ENCODE measurements at places on chromosomes 2 and 18.

DNA sequence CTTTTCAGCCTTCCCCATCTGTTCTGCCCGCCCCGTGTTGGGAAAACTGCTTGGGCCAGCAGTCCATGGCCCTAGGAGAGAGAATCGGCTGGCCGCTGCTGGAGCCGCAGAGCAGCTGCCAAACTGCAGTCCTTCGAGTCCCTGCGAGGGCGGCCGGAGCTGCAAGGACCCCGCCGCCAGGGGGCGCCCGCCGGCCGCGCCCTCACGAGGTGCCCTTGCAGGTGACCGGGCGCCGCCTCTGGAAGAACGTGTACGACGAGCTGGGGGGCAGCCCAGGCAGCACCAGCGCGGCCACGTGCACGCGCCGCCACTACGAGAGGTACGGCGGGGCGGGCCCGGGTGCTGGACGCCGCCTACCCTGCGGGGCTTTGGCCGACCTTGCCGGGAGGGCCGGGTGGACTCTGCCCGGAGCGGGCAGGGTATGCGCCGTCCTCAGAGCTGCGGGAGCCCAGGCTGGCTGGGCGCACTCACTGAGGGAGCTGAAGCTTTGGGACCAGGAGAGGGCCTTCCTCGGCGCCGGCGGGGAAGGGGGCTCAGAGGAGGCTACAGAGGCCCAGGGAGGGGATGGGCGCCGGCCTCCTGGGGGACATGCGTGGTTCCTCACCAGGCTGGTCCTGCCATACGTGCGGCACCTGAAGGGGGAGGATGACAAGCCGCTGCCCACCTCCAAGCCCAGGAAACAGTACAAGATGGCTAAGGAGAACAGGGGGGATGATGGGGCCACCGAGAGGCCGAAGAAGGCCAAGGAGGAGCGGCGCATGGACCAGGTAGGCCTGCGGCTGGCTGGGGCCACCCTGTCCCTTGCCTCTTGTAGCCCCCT is 13.6 kb downstream of the ARID5A start:
- peak; percentile 52 for DNase-seq

DNA sequence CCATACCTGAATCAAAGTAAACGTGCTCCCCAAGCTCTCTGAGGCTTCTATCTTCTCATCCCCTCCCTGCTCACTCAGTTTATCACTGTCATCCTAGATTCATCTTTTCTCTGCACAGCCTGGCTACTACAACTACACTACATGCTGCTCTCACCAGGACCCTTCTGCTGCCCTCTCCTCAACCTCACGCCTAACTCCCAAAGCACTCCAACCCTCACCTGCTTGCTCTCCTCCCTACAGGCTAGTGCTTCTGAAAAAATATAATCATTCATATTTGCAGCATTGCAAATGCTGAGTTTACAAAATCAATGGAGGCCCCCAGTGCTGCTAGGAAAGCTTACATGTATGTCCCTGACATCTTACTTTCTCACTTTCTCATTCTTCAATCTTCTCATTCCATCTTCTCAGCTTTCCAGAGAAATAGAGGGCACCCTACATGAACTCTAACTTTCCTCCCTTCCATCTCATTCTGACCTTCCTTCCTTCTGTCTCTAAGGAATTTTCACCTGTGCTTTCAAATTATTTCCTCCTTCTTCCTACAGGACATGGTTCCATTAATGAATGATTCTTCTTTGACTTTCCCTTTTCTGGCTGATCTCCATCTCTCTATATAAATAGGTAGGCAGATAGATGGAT is 36.3 kb downstream of the EVA1A start:
- no peak for DNase-seq

GRCh38 chr2:47437287-47437686 is 34.3 kb downstream of the MSH2 start:
- DNase-seq = peak; percentile 7

- DNase-seq = no peak
Observed at GRCh38 chr18:9366126-9366714, 31.6 kb downstream of the TWSG1 start.

GRCh38 chr2:38200598-38200997 is 124.6 kb upstream of the CYP1B1 start:
- DNase-seq = no peak

GRCh38 chr18:29488617-29489016 is 1311.7 kb upstream of the CDH2 start:
- no peak for DNase-seq

GRCh38 chr2:204842661-204843485 is 297.6 kb downstream of the PARD3B start:
- DNase-seq = no peak

DNA sequence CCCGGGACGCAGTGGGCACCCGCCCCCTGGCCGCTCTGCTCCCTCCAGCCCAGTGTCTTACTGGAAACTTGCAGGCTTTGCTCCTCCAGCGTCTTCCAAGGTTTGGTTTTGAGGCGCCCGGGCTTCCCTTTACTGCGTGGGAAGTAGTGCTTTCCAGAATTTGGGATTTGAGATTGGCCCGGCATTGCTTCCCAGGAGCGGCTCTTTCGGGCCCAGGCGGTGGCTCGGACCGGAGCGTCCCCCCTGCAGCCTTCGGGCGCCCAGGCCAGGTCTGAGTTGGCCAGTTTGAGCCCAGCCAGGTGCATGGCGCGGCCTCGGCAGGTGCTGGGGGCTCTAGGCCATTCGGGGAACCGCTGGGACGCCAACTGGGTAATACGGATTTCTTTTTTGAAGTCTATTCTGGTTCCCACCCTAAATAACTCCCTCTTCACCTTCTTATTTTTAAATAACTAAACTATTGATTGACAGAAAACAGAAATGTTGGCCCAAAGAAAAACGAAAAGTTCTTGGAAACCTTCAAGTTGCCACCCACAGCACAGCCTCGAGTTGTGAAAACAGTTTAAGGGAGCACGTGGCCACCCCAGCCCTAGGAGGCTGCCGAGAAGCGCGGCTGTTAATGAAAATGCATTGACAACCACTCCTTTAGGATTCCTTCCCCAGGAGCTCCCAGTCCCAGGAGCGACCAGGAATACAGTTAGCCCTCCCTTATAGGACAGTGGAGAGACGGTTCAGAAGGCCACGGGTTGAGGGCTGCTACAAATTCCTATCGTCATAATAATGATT is 766 bp downstream of the SNTG2 start:
- DNase-seq = no peak

- no peak for DNase-seq
Observed at GRCh38 chr2:85549826-85550225, 10.9 kb downstream of the MAT2A start.

DNA sequence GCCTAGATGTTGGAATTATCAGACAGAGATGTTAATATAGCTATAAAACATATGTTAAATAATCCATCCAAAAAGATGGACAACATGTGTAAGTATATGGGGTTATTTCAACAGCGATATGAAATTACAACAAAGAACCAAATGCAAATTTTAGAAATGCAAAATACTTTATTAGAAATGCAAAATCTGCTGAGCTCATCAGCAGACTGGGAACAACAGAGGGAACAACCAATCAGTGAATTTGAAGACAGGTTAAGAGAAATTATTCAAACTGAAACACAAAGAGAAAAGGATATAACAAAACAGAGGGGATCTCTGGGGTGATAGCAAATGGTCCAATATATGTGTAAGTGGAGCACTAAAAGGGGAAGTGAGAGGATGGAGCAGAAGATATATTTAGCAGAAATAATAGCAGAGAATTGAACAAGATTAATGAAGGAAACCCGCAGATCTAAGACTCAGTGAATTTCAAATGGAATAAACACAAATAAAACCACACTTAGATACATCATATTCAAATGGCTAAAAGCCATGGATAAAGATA is 13.5 kb upstream of the HS6ST1 start:
- DNase-seq = no peak

DNA sequence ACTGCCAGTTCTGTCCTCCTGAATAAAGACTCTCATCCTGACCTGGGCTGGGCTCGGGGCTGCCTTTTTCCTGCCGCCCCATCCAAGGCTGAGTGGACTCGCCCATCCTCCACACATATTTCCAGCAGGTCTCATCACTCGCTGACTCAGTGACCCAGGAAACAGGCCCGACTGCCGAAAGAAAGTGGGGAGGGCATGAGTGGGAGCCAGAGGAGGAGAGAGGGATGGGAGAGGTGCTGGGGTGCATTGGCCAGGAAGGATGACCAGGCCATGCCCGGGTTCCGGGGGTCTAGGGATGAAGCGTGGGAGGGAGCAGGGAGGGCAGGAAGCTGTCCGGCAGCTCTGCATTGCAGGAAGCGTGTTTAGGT is 66.7 kb downstream of the TWIST2 start:
- no peak for DNase-seq

- peak; percentile 75 for DNase-seq
Observed at GRCh38 chr2:61793389-61793836, 60.4 kb downstream of the FAM161A start.

DNA sequence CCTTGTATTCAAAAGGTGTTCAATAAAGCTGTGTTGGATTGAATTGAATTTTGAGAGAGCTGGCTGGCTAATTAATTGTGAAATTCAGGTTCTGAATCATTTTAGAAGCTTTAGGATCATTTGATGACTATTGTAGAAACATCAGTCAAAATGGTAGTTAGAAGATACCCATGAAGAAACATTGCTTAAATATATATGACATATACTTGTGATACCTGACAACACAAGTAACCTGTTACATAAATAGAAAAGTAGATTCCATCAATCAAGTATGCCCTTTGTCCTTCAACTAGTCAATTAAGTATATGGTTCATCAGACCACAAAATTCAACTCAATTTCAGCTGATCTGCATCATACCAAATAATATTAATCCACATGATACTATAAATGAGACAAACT is 185.6 kb downstream of the PID1 start:
- DNase-seq = no peak

DNA sequence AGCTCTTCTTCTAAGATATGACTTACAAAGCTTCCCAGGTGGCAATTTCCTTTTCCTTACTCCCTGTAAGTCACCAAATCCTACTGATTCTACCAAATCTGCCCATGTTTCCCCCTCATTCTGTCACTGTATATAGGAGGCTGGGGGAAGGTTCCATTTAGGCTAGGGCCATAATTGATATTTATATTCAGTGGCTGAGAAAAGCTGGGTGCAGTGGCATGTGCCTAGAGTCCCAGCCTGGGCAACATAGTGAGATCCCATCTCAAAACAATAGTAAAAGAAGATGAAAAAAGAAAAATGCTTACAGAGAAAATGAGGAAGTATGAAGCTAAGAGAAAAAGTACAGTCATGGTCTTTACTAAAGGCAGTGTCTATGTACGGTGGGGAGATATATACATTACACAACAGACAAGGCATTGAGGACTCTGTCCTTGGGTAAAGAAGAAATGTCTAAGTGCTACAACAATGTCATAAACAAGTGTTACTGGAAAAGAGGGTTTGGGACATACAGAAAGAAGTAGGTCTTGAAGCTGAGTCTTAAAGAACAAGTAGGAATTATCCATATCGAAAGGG is 4.8 kb downstream of the CWC22 start:
- no peak for DNase-seq

DNA sequence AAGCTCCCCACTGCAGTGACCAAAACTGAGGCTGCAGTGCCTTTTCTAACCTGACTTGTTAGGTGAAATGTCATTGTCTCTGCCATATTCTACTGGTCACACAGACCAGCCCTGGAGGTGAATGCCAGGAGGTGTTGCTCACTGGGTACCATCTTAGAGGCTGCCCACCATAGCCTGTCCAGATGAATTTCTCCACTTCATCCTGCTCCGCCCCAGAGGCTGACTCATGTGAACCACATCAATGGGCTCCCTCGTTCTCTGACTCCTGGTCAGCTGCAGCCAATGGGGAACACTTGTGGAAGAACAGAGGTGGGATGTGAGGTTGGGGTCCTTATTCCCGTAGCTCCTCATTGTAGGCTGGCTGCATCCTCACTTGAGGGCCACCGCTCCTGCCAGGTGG is 3.4 kb upstream of the NARS1 start:
- DNase-seq = no peak

DNA sequence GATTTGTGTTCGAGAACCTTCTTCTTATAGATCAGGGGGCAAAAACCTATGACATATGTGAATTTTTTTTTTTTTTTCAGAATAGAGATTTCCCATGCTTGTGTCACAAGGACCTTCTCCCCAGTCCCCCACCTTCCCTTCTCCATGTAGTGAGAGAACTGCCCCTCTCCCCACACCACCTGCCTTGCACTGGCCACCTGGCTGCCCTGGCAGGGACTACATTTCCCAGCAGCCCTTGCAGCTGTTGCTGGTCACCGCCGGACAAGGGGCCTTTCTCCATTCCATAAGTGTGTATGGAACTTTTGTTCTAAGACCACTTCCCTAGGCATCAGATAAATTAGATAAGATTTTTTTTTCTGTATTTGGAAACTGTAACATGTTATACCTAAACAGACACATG is 22.2 kb downstream of the MBP start:
- DNase-seq = no peak

GRCh38 chr2:186569897-186570296 is 20.0 kb upstream of the ITGAV start:
- no peak for DNase-seq

DNA sequence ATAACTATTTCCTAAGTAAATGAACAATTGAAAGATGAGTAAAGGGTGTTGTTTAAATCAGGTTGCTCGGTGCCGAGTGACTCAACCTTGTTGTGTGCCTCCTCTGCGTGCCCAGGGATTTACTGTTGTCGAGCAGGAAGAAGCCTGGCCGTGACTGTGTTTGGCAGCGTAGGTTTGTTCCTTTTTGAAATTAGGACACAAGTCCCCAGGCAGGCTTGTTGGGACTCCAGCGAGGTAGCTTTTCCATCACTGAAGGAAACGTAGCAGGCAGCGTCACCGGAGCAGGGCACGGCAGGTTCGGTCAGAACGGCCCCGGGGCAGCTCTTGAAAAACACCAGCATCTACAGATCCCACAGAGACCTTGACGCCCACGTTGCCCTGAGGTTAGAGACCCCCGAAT is 48.6 kb downstream of the TMEM18 start:
- no peak for DNase-seq

Measured in erythroblast (primary cell).